ENCODE measurements at places on chromosomes 1 and 21.

DNA sequence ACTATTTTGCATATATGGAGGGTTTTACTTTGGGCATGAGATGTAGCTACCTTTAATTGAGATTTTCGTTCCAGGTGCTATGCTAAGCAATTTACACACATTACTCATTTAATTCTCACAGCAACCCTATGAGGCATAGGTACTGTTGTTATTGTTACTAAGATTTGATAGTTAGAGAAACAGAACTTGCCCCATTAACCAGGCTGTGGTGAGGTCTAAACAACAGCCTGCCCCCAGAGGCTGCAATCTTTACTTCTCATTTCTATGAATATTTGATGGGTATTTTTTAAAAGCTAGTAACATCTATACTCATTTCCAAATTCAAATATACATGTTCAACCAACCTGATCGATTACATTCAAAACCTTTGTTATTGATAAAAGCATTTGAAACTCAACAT, 155.6 kb downstream of the GALNT2 start:
- DNase-seq, result no peak

DNA sequence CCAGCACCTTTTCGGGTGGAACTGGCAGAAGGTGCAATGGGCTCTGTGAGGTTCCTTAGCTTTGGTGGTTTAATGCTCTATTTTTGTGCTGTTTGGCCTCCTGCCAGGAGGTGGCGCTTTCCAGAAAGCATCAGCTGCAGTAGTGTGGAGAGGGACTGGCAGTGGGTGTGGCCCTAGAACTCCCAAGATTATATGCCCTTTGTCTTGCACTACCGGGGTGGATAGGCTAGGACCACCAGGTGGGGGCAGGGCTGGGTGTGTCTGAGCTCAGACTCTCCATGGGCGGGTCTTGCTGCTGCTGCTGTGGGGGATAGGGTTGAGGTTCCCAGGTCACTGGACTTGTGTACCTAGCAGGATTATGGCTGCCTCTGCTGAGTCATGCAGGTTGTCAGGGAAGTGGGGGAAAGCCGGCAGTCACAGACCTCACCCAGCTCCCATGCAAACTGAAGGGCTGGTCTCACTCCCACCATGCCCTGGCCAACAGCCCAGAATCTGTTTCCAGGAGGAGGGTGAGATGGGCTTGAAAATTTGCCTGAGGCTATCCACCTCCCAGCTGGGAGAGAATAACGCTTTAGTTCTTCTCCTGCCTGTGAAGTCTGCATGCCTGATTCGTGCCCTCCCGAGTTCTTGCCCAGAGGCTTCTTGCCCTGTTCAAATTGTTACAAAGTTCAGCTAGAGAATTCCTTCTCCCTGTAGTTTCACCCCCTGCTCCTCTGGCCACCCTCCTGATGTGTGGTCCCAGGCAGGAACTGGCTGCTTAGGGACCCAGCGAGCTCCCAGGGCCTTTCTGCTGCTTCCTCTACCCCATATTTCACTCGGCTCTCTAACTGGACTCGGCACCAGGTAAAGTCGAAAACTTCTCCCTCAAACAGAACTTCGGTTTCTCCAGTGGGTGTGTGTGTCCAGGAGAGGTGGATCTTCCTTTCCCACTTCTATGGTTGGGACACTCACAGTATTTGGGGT, 76.5 kb upstream of the BTG3 start:
- DNase-seq, result peak; percentile 75

- no peak for DNase-seq
Observed at GRCh38 chr1:25996966-25997827, 666 bp downstream of the PAFAH2 start.

GRCh38 chr1:93631626-93632365, 49.8 kb downstream of the BCAR3 start:
- DNase-seq, result no peak

- no peak for DNase-seq
Observed at GRCh38 chr21:26506956-26507355, 66.1 kb downstream of the CYYR1 start.
